ENCODE measurements at places on chromosomes 5 and 9. TPM values are rescaled to one million over a fixed set of nuclear protein-coding genes. Genes with fewer than 3 reads are reported as not detected.

Gene HRCT1
- 0.68 TPM for total RNA-seq

Gene ZNF782
- 4.1 TPM for total RNA-seq

Gene PTGDS
- not detected for total RNA-seq

Gene GPSM1
- total RNA-seq, result 6.9 TPM

Gene INSL4
- not detected for total RNA-seq

Gene ASPN
- not detected for total RNA-seq

Gene GLRA1
- not detected for total RNA-seq

Gene TMC1
- total RNA-seq, result not detected

Gene PRPF4
- total RNA-seq, result 26.9 TPM

Gene PCDHGA12
- total RNA-seq, result 1.6 TPM

Gene PCDHGB5
- total RNA-seq, result 5.9 TPM

Gene MAST4
- total RNA-seq, result 36.8 TPM

Gene DNAI1
- total RNA-seq, result not detected

Gene ARL14EPL
- total RNA-seq, result not detected

Data from hair follicular keratinocyte (primary cell).